Left kidney (tissue), 8 donors: ENCODE measurements at places on chromosomes 11 and 22. TPM values are rescaled to one million over a fixed set of nuclear protein-coding genes. Genes with fewer than 3 reads are reported as not detected.

CCDC86 gene
- polyA plus RNA-seq, result 15.6 TPM

PTPRCAP gene
- polyA plus RNA-seq, result 2.6 TPM

CCDC134 gene
- polyA plus RNA-seq, result 10.1 TPM

SLC22A12 gene
- polyA plus RNA-seq, result 3.8 TPM

OR10D3 gene
- polyA plus RNA-seq, result not detected

KCNJ11 gene
- polyA plus RNA-seq, result 2.6 TPM
